ENCODE measurements at places on chromosomes 5 and 9. TPM values are rescaled to one million over a fixed set of nuclear protein-coding genes. Genes with fewer than 3 reads are reported as not detected.

DNA sequence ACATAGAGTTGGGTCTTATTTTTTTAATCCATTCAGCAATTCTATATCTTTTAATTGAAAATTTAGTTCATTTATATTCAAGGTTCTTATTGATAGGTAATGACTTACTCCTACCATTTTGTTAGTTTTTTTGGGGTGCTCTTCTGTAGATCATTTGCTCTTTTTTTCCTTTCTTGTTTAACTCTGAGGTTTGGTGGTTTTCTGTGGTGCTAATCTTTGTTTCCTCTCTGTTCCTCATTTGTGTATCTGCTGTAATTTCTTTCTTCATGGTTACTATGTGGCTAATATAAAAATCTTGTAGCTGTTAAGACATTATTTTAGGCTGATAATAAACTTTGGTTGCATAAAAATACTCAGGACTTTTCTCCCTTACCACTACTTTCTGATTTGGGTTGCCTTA lies 181.6 kb upstream of the DMRTA1 start:
- H3K27me3 ChIP-seq: no peaks in the 10 kb centered on the region
- H3K36me3 ChIP-seq: no peaks in the 10 kb centered on the region
- H3K27ac ChIP-seq: no peak overlapping the region
- H3K4me3 ChIP-seq: no peak overlapping the region
- H3K4me1 ChIP-seq: no peaks in the 10 kb centered on the region

- peak; percentile 7 for DNase-seq
- no peak overlapping the region for H3K4me3 ChIP-seq
- H3K27ac ChIP-seq: no peak overlapping the region
- no peaks in the 10 kb centered on the region for H3K4me1 ChIP-seq
- H3K36me3 ChIP-seq: no peaks in the 10 kb centered on the region
- H3K27me3 ChIP-seq: no peaks in the 10 kb centered on the region
Observed at GRCh38 chr9:120289098-120289497, 290.9 kb downstream of the CDK5RAP2 start.

SCGB3A1 gene
- total RNA-seq: 1.8 TPM

DNA sequence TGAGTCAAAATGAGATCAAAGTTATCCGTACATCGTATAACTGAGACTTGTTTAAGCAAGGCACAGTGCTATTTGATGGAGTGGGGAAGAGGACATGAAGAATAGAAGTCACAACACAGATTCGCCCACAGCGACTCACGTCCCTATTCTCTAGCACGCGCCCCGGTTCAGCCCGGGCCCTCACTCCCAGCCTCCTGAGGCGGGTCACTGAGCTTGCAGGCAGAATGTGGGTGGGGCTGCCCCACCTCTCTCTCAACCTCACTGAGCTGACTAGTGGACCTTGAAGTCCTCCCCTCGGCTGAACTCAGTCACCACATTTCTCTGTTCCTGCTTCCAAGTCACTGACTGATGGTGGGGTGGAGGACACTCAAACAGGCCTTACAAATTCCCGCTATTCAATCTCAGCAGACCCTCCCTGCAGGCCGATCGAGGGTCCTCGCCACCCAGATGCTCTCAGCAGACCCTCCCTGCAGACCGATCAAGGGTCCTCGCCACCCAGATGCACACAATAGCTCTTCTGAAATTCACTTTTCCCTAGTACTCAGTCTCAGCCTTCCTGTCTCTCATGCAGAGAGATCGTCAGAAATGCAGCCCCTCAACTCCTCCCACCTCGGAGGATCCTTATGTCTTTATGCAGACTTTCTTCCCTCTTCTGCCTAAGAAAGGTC lies 12.9 kb downstream of the GLDC start:
- no peaks in the 10 kb centered on the region for H3K4me1 ChIP-seq
- no peaks in the 10 kb centered on the region for H3K27me3 ChIP-seq
- no peak overlapping the region for H3K4me3 ChIP-seq
- H3K36me3 ChIP-seq: no peaks in the 10 kb centered on the region

DNA sequence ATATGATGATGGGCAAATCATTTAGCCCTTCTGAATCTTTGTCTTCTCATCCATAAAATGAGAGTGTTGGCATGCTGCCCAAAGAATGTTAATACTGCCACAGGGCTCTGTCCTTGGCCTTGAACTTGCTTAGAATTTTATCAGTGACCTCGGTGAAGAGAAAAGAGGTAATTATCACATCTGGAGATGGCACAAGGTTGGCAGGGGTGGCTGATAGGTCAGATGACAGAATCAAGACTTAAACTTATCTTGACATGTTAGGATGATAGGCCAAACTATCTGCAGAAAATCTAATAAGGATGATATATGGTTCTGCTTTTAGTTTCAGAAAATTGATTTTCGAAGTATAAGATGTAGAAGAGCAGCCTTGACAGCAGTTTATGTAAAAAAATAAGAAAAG lies 599.1 kb upstream of the CLINT1 start:
- H3K36me3 ChIP-seq: no peaks in the 10 kb centered on the region
- no peaks in the 10 kb centered on the region for H3K27me3 ChIP-seq
- H3K4me3 ChIP-seq: no peak overlapping the region

AJM1 gene
- total RNA-seq: 1.2 TPM

DNA sequence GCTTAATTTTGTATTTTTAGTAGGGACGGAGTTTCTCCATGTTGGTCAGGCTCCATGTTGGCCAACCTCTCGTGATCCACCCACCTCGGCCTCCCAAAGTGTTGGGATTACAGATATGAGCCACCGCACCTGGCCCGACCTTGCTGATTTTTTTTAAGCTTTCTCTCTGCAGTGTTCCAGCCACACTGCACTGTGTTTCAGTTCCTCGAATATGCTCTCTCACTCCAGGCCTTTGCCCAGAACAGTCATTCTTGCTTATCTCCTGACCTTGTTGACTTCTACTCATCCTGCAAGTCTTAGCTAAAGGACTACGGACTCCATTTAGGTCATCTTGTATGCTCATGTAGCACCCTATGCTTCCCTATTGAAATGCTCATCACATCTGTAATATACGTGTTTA lies 3.3 kb downstream of the SNAPC3 start:
- peaks cover 23% of the 10 kb centered on the region for H3K36me3 ChIP-seq
- H3K27me3 ChIP-seq: no peaks in the 10 kb centered on the region
- H3K4me1 ChIP-seq: peaks cover 10% of the 10 kb centered on the region
- no peak overlapping the region for H3K4me3 ChIP-seq
- DNase-seq: no peak
- no peak overlapping the region for H3K27ac ChIP-seq

DNA sequence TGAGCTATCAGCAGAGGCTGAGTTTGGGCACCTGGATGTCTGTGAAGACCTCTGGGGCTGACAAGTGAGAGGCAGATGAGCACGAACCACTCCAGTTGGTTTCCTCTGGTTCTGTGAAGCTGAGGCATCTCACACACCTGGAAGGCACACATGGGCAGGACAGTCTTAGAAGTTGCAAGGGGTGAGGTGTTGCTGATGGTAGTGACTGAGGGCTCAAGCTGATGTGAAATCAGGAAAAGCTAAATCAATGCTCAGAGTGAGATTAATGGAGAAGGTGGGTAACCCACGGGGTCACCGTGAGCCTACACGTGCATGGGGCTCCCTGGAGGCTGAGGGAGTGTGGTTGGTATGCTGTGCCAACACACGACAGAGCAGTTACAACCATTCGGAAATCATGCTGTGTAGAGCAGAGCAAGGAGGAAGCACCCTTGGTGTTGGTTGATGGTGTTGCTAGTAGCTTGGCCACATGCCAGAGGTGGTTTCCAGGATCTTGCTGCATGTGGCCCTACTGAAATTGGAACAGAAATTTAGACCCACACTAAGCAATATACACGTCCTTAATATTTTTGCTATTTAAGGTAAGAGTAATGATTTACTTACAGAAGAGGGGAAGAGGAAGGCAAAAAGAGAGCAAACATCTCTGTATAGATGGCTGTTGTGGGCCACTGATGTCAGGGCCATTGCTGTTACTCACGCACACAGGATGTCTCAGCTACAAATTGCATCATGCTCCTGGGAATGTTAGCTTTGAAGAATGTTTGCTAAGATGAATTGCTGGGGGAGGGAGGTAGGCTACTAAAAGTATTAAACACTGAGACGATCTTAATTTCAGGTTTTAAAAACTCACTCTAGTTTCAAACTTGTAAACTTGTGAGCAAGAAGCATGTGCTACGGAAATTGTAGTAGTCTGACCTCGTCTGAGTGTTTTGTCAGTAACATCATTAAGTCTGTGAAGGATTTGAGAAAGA lies 170.5 kb downstream of the ARHGEF28 start:
- peak; percentile 35 for DNase-seq
- H3K27me3 ChIP-seq: no peaks in the 10 kb centered on the region
- no peaks in the 10 kb centered on the region for H3K4me1 ChIP-seq
- H3K36me3 ChIP-seq: no peaks in the 10 kb centered on the region
- no peak overlapping the region for H3K27ac ChIP-seq

- H3K36me3 ChIP-seq: no peaks in the 10 kb centered on the region
- no peaks in the 10 kb centered on the region for H3K4me1 ChIP-seq
- no peak overlapping the region for H3K27ac ChIP-seq
- H3K27me3 ChIP-seq: peaks cover 8% of the 10 kb centered on the region
Observed at GRCh38 chr9:135055181-135055580, 32.3 kb upstream of the OLFM1 start.

- no peak overlapping the region for H3K27ac ChIP-seq
- DNase-seq: peak; percentile 28
- H3K4me3 ChIP-seq: no peak overlapping the region
- no peaks in the 10 kb centered on the region for H3K36me3 ChIP-seq
Observed at GRCh38 chr5:168472329-168472728, 13.9 kb upstream of the RARS1 start.

ARRDC3 gene
- total RNA-seq: 87.3 TPM

CHSY3 gene
- total RNA-seq: 6.3 TPM

DNA sequence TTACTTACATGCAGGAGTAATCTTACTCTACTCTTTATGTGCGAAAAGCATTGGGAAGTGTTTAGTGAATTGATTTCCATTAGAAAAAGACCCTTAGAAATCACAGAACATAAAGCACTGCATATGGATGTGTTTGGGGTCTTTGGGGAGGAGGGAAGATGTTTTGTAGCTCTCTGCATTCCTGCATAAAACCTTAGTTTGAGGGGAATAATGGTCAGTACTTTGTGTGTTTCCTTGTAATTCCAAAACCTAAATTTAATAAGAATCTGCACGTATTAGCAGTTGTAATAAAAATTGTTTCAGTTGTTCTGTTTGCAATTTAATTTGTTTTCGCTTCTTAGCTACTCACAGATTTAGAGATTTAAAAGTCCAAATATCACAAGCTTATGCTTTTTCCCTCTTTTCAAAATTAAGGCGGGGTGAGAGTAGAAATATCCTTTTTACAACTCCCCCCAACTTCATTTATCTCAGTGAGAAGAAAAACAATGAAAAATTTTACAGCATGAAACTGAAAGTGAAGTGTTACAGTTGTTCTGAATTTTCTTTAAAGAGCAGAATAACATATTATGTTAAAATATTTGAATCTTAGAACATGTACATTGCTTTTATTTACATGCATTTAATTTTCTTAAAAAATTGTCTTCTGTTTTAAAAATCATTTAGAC lies 143.8 kb downstream of the SMARCA2 start:
- H3K27ac ChIP-seq: peak overlapping the region; percentile 89
- peaks cover 9% of the 10 kb centered on the region for H3K4me1 ChIP-seq
- H3K4me3 ChIP-seq: peak overlapping the region; percentile 52

- H3K27ac ChIP-seq: peak overlapping the region; percentile 20
- H3K27me3 ChIP-seq: no peaks in the 10 kb centered on the region
- H3K4me1 ChIP-seq: peaks cover 70% of the 10 kb centered on the region
- no peak overlapping the region for H3K4me3 ChIP-seq
- peaks cover 74% of the 10 kb centered on the region for H3K36me3 ChIP-seq
Observed at GRCh38 chr5:132268769-132269551, 11.5 kb downstream of the PDLIM4 start.

LCN15 gene
- total RNA-seq: not detected

DNA sequence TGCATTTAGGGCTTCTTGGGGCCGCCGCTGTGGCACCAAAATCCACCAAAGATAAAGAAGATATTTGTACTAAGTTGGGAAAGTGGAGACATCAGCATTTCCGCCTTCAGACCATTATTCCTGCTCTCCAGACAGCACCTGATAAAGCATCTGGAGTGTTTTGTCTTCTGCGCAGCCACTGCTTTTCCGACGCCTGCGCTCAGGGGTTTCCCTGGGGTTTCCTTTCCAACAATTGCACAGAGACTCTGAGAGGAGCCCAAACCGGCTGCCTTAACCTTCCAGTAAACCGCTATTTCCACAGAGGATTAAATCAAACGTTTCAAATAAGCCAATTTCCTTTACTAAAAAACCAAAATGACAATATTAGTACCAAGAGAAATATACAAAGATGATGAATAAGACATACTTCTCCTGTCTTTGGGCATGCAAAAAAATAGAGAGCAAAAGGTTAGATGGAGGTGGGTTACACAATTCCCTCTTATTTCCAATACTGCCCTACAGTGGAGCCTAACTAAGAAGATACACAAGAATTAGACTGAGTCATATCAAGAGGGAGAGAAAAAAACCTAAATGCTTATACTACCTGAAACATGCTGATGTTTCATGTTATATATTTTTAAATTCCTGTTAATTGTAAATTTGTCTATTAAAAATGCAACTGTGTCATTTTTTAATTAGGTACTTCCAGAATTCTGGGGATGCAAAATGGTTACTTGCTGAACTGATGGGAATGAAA lies 98.4 kb downstream of the MAPKAP1 start:
- no peak overlapping the region for H3K4me3 ChIP-seq
- no peak overlapping the region for H3K27ac ChIP-seq
- peak; percentile 77 for DNase-seq
- no peaks in the 10 kb centered on the region for H3K36me3 ChIP-seq

BARX1 gene
- 0.09 TPM for total RNA-seq

DNA sequence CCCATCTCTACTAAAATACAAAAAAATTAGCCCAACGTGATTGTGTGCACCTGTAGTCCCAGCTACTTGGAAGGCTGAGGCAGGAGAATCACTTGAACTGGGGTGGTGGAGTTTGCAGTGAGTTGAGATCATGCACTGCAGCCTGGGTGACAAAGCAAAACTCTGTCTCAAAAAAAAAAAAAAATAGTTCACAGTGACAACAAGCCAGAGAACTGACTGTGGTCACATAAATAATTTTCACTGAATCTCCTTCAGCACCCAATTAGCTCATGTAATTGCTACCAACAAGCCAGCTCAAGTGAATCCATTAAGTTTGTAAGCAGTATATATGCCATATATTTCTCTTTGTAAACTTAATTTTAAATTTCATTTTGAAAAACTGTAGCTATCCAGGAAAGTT lies 14.5 kb upstream of the AFAP1L1 start:
- peaks cover 18% of the 10 kb centered on the region for H3K36me3 ChIP-seq
- no peak for DNase-seq
- H3K4me1 ChIP-seq: no peaks in the 10 kb centered on the region
- H3K27me3 ChIP-seq: peaks cover 4% of the 10 kb centered on the region
- H3K4me3 ChIP-seq: no peak overlapping the region
- no peak overlapping the region for H3K27ac ChIP-seq

GRCh38 chr5:139745800-139746690 lies 49.6 kb upstream of the PSD2 start:
- H3K27me3 ChIP-seq: peaks cover 33% of the 10 kb centered on the region
- H3K4me1 ChIP-seq: peaks cover 68% of the 10 kb centered on the region
- peak; percentile 92 for DNase-seq
- peak overlapping the region; percentile 40 for H3K4me3 ChIP-seq
- H3K27ac ChIP-seq: peak overlapping the region; percentile 86
- no peaks in the 10 kb centered on the region for H3K36me3 ChIP-seq
